ENCODE measurements at places on chromosomes 16 and 17. TPM values are rescaled to one million over a fixed set of nuclear protein-coding genes. Genes with fewer than 3 reads are reported as not detected.

- no peak overlapping the region for H3K27ac ChIP-seq
- no peaks in the 10 kb centered on the region for H3K36me3 ChIP-seq
- H3K27me3 ChIP-seq: no peaks in the 10 kb centered on the region
- H3K4me1 ChIP-seq: no peaks in the 10 kb centered on the region
- H3K4me3 ChIP-seq: no peak overlapping the region
- DNase-seq: no peak
Observed at GRCh38 chr16:22123759-22124490, 31.6 kb downstream of the VWA3A start.

DNA sequence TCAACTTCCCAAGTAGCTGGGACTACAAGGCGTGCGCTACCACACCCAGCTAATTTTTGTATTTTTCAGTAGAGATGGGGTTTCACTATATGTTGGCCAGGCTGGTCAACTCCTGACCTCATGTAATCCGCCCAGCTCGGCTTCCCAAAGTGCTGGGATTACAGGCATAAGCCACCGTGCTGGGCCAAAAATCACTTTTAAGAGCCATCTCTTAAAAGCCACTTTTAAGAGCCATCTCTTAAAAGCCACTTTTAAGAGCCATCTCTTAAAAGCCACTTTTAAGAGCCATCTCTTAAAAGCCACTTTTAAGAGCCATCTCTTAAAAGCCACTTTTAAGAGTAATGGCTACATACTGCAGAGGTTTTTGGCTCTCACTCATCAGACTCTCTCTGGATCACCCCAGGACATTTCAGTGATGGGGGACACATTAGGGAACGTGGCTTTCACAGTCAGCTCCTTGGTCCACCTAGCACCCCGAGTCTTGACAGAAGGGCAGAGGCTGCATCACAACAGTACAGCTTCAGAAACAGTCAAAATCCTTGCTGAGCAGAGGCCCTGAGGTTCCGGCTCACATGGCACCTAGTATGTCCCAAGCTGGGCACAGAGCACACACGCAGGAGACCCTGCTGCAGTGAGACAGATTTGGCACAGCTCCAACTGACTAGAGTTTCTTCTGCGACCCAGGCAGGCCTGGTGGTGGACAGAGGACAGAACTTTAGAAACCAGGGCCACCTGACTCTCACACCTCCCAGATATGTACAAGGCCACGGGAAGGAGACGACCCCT lies 23.6 kb downstream of the RANBP10 start:
- no peak overlapping the region for H3K27ac ChIP-seq
- H3K4me1 ChIP-seq: peaks cover 4% of the 10 kb centered on the region
- H3K27me3 ChIP-seq: no peaks in the 10 kb centered on the region
- DNase-seq: no peak
- no peaks in the 10 kb centered on the region for H3K36me3 ChIP-seq
- H3K4me3 ChIP-seq: no peak overlapping the region

Gene OR1A1
- not detected for polyA plus RNA-seq

DNA sequence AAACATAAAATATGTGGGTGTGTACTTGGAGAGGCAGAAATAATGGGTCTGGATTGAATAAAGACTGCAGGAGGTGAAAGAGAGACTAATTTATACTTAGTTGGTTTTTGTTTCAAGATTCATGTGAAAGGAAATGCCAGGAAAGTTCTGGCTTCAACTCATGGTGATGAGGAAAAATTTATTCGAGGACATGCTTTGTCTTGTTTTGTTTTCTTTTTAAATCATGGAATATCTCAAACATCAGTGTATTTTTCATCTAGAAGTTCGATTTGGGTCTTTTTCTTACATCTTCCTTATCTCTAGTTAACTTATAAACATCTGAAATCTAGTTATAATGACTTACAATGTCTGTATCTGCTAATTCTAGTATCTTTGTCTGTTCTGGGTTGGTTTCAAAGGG lies 115.1 kb downstream of the CDK5R1 start:
- no peak for DNase-seq
- H3K36me3 ChIP-seq: no peaks in the 10 kb centered on the region
- H3K27me3 ChIP-seq: no peaks in the 10 kb centered on the region
- no peak overlapping the region for H3K4me3 ChIP-seq

DNA sequence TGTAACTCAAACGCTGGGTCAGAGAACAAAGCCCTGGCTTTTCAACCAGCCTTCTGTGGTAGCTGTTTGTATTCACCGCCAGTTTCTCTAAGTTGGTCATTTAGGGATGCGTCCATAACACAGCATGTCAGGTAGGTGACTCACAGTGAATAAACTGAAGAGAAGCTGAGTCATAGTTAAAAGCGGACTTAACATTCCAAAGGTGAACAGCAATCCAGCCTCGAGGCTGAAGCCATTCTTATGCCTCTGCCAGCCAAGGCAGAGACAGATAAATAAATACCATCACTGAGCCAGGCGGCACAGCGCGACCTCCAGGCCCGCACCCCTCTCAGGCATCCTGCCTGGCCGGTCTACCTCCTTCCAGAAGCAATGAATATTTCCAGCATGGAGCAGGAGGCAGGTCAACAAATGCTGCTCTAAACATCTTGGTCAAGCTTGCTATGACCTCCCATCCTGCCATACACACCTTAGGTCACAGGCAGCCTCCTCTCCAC lies 12.4 kb upstream of the CACNG4 start:
- no peak overlapping the region for H3K27ac ChIP-seq
- H3K36me3 ChIP-seq: no peaks in the 10 kb centered on the region
- no peaks in the 10 kb centered on the region for H3K4me1 ChIP-seq
- no peaks in the 10 kb centered on the region for H3K27me3 ChIP-seq

DNA sequence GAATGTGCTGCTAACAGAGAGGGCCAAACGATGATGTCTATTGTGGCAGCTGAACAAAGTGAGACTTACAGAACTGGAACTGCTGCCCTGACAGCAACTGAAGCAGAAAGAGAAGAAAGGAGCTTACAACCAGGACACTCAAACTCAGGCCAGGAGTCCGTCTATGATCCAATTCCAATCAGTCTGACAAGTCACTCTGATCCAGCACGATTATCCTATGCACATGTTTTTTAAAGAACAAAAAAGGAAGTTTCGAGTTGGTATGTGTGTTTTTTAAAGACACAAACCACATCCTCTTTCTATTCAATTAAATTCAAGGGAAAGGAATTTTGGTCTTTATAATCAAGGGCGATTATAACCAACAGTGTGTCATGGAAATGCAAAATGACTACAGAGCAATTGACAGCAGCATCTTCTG lies 42.4 kb upstream of the MTMR4 start:
- no peaks in the 10 kb centered on the region for H3K4me1 ChIP-seq
- H3K4me3 ChIP-seq: no peak overlapping the region
- no peaks in the 10 kb centered on the region for H3K27me3 ChIP-seq
- H3K36me3 ChIP-seq: no peaks in the 10 kb centered on the region
- peak overlapping the region; percentile 29 for H3K27ac ChIP-seq

Gene FAM20A
- not detected for polyA plus RNA-seq

DNA sequence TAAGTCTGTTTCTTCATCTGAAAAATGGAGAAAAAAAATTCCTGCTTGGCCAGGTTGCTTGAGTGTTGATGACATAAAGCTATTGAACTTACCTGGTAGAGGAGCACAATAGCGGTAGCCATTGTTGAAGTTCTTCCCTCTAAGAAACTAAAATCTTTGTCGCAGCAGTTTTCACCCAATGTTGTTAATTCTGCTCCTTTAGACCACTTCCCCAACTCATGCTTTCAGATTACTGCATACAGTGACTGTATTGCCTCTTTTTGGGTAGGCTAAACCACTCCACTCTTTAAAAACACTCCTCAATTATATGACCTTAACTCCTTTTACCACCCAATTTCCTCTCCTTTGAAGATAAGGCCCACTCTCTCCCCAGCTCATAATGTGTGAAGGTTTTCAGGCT lies 35.7 kb upstream of the CCL2 start:
- no peak overlapping the region for H3K4me3 ChIP-seq
- H3K36me3 ChIP-seq: no peaks in the 10 kb centered on the region
- no peak overlapping the region for H3K27ac ChIP-seq
- H3K27me3 ChIP-seq: no peaks in the 10 kb centered on the region

Gene SOST
- polyA plus RNA-seq: not detected

DNA sequence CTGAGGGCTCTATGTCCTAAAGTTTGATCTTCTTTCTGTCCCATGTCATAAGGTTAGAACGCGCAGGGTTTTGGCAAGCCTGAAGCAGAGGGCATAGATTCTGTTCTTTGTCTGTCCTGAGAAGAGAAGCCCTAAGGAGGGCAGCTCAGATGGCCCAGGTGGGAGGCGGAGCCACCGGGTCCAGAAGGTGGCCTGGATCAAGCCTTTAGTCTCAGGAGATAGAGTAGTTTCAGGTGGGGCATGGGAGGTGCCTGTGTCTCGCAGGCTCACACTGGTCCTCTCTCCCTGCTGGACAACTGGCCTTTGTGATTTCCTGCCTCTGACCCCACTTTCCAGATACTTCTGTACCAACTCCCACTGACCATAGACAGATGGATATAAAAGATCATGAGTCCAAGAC lies 44.2 kb upstream of the DNAJA2 start:
- H3K27ac ChIP-seq: no peak overlapping the region
- no peak overlapping the region for H3K4me3 ChIP-seq
- H3K4me1 ChIP-seq: no peaks in the 10 kb centered on the region
- no peak for DNase-seq
- no peaks in the 10 kb centered on the region for H3K36me3 ChIP-seq
- H3K27me3 ChIP-seq: no peaks in the 10 kb centered on the region

DNA sequence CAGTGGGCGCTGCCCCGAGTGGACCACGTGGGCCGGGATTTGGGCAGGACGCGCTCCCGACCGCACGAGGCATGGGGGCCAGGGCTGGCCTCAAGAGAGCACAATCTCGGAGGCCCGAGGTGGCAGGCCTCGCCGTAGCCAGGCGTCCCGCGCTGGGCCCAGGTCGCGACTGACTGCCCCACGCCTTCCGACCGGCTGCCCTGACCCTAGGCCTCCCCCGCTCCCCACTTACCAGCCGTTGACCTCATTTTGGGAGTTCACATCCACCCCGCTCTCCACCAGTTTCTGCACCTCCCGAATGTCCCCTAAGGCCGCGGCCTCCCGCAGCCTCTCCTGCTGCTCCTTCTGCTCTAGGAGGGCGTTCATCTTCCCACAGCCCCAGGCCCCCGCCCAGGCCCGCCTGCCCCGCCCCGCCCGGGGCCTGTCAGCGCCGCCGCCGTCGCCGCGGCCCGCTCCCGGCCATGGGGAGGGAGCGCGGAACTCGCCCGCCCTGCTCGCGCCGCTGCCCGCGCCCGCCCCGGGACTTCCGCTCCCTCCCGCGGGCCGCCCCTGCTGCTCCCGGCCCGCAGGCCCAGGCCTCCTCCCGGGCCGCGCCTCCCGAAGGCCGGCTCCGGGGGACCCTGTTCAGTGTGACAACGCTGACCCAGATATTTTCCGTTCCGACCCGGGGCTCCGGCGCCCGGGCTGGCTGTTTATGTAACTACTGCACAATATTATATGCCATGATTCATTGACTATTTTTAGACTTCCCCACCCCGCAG lies at the start of gene ANKRD40:
ANKRD40 (minus strand) TSS at position 626 of the 761 bp plus-strand sequence; CDS start at position 366, 260 bp downstream.
- peak within 1 kb of the TSS; percentile 79 for H3K4me3 ChIP-seq
- peak; percentile 91 for DNase-seq
- H3K27me3 ChIP-seq: no peaks in the 10 kb centered on the region
- no peaks in the 10 kb centered on the region for H3K36me3 ChIP-seq

DNA sequence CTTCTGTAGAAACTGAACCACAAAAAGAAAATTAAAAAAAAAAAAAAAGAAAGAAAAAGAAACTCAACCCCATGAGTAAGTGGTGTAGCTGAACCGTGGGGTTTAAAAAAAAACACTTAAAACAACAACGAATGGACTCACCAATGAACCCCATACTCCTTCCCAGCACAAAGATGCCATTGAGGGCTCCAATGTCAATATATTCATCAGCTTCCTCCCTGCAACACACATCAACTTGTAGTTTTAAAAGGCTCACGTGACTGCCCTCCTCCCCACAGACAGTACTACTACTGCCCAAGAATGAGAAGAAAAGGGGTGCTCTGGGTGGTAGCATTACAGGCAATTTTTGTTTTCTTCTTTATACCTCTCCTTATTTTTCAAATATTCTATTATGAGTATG lies 3.3 kb upstream of the KLHL11 start:
- DNase-seq: no peak
- H3K36me3 ChIP-seq: no peaks in the 10 kb centered on the region
- H3K4me3 ChIP-seq: no peak overlapping the region

DNA sequence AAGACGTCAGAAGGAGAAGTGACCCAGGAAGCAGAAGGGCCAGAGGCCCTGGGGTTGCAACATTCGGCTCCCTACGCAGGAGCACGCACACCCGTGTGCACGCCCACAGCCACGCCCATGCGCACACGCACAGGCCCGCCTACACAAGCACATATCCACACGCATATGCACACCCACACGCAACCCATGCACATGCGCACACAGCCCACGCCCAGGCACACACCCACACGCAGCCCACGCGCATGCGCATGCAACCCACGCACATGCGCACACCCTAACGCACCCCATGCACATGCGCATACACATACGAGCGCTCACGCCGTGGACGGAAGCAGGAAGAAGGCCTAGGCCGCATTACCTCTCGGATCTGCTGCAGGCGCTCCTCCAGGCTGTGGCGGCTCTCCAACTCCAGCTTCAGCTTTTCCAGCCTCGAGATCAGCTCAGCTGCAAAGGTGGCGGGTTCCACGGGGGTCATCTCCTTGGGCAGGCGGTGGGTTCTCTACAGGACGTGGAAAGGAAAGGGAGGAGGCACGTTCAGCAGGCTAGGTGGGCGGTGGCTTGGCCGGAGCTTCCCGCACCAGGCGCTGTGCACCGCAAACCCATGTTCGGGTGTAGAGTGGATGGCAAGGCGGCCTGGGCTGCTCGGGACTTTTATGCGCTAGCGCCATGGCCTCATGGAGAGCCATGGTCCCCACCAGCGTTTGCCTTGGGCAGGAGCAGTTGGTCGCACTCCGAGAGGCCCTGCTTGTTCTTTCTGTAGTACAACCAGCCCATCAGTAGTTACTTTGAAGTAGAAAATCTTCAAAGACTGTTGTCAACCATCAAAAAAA lies 23.4 kb downstream of the AXIN2 start:
- peak; percentile 36 for DNase-seq
- H3K36me3 ChIP-seq: no peaks in the 10 kb centered on the region
- H3K27me3 ChIP-seq: no peaks in the 10 kb centered on the region
- peak overlapping the region; percentile 65 for H3K27ac ChIP-seq
- H3K4me3 ChIP-seq: peak overlapping the region; percentile 35

DNA sequence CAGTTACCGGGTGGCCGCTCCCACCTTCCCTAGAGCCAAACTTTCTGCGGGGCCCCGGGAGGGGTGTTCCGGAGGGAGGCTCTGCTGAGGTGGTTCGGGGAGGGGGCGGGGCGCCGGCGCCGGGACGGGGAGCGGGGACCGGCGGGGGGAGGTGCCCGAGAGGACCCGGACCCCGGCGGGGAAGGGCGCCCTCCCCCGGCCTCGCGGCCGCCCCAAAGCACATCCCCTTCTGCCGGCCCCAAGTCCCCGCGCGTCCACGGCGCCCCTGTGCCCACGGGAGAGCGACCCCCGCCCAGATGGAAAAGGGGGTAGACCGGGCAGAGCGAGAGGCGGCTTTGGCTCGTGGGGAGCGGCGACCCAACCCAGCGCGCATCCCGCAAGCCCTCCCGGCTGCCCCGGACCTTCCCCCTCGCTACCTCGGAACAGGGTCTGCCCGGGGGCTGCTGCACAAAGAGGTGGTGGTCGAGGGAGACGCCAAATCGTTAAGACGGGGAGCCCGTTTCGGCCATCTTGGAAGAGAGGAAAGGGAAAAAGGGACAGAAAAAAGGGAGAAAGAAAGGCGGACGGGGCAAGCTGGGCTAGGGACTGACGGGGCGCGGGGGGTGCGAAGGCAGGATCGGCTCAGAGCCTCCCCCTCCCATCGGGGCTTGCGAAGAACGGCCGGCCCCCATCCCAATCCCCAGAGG lies 530 bp downstream of the PCGF2 start:
- H3K27ac ChIP-seq: no peak overlapping the region
- H3K36me3 ChIP-seq: peaks cover 1% of the 10 kb centered on the region
- DNase-seq: no peak
- peaks cover 16% of the 10 kb centered on the region for H3K27me3 ChIP-seq
